ENCODE measurements at places on chromosomes 13 and 19. TPM values are rescaled to one million over a fixed set of nuclear protein-coding genes. Genes with fewer than 3 reads are reported as not detected.

GRCh38 chr13:20544201-20544923, 18.7 kb upstream of the CRYL1 start:
- no peak for DNase-seq

GRCh38 chr19:33374236-33374714, 766 bp downstream of the CEBPG start:
- peak; percentile 51 for DNase-seq

Gene PRR12
- total RNA-seq, result 1.1 TPM

Gene HSH2D
- total RNA-seq, result not detected

Gene NDUFB7
- 382 TPM for total RNA-seq
